ENCODE measurements at places on chromosomes 3 and 15.

DNA sequence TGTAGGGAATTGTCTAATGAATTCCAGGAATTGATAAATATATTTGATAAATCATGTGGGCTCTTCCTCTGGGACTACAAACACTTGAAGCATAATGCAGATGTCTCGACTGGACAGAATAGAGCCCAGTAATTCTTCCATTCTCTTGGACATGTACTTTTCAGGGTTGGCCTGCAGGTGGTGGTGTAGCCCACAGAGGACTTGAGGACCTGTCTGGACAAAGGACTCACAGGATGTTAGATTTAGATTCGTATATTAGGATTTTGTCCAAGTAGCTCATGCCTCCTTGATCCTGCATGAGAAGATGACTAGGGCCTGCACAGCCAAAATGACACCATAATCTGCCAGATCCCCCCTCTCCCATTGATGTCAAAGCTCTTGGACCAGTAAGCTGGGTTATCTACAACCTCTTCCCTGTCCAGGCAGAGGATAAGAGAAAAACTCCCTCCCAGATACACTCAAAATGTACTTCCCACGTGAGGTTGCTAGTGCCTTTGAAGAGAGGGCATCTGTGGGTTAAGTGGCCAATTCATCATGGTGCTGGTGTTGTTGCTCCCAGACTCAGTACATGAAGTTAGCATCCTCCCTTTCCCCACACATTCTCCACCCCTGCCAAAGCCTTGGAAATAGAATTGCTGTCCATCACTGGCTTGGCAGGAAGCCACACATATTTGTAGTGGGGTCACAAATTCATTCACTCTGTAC, 88.6 kb upstream of the ZNF280D start:
- peak; percentile 59 for DNase-seq

GRCh38 chr3:126567696-126568438, 9.1 kb upstream of the C3orf22 start:
- DNase-seq, result no peak

DNA sequence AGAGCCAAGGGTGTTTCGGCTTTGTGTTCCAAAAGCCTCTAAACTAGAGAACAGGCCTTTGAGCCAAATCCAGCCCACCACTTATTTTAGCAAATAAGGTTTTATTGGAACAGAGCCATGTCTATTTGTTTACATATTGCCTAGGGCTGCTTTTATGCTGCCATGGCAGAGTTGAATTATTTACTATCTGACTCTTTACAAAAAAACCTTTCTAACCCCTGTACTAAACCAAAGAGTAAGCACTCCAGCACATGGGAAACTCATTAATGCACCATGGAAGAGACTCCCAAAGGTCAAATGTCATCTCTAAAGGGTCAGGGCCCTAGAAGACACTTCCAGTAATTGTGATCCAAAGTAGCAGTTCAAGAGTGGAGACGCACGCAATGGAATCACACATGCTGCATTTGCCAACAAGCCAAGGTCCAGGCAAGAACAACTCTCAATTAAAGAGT, 22.3 kb downstream of the OSBPL10 start:
- no peak for DNase-seq

GRCh38 chr3:167441256-167441655, 32.6 kb downstream of the SERPINI2 start:
- DNase-seq, result no peak

DNA sequence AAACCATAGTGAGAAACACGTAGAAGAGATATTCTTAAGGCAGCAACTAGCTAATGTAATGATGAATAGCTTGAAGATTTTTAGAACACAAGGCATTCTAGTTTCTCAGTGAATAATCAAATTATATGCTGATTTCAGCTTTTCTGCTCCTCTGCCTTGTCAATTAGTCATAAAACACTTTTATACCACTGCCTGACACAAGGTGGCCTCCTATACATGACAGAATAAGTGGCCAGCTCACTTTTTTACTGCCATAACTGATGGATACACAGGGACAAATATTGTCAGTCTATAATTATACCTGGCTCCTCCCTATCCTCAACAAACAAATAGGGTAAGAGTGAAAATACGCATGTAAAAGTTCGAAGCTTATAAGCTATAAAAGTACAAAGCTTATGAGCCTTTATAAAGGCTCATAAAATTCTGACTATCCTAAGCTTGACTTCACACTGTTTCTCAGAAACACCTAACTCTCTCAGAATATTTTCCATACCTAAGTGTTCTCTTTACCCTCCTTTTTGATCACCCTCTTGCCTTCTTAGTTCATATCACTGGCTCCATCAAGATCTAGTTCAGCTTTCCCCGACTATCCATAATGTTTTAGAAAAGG, 81.6 kb downstream of the HERC1 start:
- peak; percentile 36 for DNase-seq

GRCh38 chr15:32919749-32920414, 202.1 kb downstream of the GREM1 start:
- no peak for DNase-seq

DNA sequence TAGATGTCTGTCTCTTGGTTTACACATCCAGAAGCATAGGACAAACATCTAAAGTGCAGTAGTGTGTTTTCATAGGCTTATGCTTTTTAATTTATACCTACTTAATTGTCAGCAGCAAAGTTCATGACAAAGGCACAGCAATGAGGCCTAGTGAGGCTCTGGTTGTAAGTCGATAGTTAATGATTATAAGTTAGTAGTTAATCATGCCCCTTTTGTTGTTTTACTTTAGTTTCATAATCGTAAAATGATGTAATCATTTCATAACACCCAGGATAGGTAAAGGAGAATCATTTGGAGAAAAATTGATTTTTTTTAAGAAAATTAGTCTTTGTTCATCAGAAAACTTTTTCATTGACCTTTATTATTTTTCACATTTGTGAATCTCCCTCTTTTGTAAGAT, 351.9 kb downstream of the LSAMP start:
- DNase-seq, result no peak

GRCh38 chr15:73125219-73125618, 73.0 kb downstream of the NEO1 start:
- DNase-seq, result no peak

- peak; percentile 5 for DNase-seq
These were observed 442.9 kb downstream of the MCTP2 start for GRCh38 chr15:94674296-94674695.

- DNase-seq, result no peak
These were observed 283.8 kb downstream of the C3orf38 start for GRCh38 chr3:88433568-88433967.

GRCh38 chr3:12983319-12983718, 89.9 kb downstream of the IQSEC1 start:
- no peak for DNase-seq

- DNase-seq, result no peak
These were observed 6.0 kb downstream of the SPATA16 start for GRCh38 chr3:173135059-173135458.

DNA sequence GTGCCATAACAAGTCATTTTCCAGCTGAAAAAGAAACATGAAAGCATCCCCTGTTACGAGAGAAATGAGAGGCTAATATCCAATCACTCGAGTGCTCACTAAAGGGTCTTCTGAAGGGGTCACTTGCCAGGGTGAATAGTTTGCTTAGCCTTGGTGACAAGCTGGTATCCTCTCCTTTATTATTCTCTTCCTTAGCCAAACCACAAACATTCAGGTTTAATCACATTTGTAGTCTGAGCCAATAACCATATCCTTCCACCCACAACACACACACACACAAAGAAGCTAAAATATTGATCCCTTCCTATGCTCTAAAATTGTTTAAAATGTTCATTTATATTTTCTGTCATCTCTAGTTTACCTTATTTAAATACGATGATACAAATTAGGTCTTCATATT, 240.5 kb upstream of the TMCO5A start:
- DNase-seq, result no peak

DNA sequence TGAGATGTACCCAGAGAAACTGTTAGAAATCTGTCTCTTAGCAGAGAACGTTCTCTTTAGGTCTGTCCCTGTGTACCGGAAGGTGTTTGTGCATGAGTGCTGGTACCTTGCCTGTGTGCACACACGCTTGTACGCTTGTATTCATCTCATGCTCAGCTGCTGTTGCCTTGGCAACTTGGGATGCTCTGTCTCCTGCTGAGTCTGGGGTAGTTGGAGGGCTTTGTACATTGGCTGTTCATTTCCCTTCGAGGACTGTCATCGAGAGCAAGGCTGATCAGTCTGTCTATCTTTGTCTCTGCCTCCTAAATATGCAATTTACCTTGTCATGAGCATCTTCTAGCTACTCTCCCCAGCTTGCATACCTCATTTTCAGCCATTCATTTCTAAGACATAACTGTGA, 147.2 kb downstream of the SLCO3A1 start:
- no peak for DNase-seq

GRCh38 chr15:37056177-37057121, 43.9 kb downstream of the MEIS2 start:
- DNase-seq, result no peak

DNA sequence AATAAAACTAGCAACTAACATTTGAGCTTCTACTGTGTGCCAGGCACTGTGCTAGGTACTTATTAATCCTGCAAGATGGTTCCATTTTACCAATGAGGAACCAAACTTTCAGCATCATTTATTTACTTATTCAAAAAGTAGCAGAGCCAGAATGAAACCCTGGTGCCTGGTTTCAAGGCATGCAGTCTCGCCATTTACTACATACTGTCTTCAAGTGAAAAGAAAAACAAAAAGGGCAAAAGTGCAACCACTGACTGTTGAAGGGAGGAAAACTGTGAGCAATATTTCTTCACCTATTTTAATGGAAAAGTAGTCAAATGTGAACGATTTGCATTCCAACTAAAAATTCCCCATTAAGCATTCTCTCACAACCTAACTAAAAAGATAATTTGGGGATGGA, 8.7 kb downstream of the DCUN1D1 start:
- no peak for DNase-seq

GRCh38 chr3:157059661-157060060, 100.3 kb downstream of the CCNL1 start:
- no peak for DNase-seq

- no peak for DNase-seq
These were observed 56.7 kb downstream of the MYO1E start for GRCh38 chr15:59315914-59316451.

DNA sequence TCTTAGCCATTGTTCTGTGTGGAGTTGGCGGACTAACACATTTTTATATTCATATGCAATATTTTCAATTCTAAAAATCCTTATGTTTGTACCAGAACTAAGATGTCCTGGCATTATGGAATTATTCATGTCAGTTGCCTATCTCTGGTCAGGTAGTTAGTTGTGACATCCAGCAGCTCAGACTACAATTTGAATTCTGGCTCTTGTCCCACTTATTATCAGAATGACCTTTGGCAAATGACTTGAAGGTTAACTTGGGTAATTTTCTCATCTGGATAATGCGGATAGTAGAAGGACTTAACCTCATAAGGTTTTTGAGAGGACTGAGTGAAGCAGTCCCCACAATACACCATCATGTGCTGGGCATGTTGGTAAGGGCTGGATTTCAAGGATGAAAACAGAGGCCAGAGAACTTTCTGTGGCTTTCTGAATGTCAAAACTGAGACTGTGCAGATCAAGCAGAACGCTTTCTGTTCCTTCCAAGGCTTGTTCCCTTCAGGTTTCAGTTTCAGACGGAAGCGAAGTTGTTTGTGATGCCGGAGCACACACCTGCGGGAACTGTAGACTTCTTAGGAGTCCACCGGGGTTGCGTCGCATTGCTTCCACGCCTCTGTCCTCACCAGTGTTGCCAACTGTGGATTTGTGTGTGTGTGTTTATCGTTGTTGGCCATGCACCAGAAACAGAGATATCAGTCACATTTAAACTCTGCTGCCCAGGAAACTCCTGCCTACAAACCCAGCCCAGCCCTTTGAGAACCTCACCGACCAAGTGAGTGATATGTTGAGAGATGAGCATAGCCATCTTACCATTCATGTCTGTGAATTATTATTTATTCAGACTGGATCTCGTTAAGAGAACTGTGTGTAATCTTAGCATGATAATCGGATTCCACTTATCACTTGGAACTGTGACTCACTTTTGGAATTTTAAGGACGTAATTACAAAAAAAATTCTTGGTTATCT, 76.0 kb downstream of the PTPRG start:
- no peak for DNase-seq

DNA sequence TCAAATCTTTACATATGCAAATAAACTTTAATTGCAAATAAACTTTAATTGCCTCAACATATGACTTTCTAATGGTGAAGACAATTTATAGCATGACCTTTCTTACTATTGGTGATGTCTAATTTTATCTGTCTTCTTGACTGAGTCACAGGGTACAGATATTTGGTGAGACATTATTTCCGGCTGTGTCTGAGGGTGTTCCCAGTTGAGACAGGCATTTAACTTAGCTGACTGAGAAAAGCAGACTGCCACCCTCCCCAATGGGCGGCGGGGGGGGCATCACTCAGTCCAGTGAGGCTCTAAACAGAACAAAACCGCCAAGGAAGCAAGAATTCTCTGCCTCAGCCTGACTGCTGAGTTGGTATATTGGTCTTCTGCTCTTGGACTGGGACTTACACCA, 160.0 kb downstream of the TBL1XR1 start:
- no peak for DNase-seq

DNA sequence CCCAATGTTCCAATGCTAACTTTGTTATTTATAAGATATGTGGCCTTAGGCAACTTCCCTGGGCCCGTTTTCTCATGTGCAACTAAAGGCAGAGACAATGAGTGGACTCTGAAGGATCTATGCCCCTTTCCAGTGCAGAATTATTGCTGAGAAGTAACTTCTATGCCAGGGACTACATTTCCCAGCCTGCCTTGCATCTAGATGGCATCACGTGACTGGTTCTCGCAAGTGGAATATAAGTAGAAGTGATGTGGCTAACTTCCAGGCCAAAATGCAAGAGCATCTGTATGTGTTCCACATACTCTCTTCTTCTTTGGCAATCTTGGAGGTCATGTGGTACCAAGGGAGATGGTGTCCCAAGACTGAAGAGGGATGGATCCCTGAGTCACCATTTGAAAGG, 674.4 kb downstream of the NTRK3 start:
- no peak for DNase-seq

DNA sequence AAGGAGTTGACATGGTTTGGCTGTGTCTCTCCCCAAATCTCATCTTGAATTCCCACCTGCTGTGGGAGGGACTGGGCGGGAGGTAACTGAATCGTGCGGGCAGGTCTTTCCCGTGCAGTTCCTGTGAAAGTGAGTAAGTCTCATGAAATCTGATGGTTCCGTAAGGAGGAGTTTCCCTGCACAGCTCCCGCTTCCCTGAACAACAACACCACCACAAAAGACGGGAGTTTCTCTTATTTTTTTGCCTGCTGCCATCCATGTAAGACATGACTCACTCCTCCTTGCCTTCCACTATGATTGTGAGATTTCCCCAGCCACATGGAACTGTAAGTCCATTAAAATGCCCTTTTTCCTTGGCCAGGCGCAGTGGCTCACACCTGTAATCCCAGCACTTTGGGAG, 22.7 kb downstream of the XXYLT1 start:
- DNase-seq, result no peak

DNA sequence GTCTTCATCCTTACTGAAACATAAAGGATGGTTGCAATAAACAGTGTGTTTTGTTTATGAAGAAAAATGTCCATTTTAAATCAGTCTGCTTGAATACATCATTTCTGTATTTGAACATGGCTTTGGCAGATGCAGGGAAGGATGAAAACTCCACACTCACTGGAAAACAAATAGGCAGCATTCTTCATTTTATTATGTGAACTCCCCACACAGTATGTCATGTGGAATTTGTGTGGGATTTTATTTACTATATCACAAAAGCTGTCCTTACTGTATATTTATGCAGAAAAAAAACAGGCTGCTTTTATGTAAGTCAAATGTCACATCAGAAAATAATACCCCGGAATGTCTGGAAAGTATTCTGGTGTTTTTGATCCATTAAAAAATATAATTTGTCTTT, 44.1 kb upstream of the TJP1 start:
- no peak for DNase-seq

Measured in pulmonary artery endothelial cell (primary cell).